Testis (tissue), 5 donors: ENCODE measurements at places on chromosomes 2 and 18.

GRCh38 chr2:75751360-75751759 lies 40.6 kb upstream of the GCFC2 start:
- H3K4me1 ChIP-seq, result no peaks in the 10 kb centered on the region
- H3K36me3 ChIP-seq, result no peaks in the 10 kb centered on the region
- no peak overlapping the region for H3K27ac ChIP-seq
- H3K27me3 ChIP-seq, result no peaks in the 10 kb centered on the region
- H3K4me3 ChIP-seq, result no peak overlapping the region

DNA sequence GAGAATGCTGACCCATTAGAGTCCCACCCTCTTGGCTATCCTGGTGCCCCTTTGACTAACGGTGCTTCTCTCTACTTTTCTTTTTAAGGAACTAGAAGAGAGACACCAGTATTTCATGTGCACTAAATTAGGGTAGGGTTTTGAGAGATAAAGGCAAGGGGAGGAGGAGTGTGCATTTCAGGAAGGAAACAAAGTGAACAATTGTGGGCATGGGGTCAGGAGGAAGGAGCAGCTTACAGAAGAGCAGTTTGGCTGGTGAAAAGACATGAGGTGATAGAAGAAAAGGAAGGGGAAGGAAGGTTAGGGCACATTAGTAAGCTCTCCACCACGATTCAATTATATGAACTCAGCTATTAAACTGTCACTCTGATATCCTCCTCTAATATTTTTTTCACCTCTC lies 105.8 kb upstream of the CTAGE1 start:
- no peak overlapping the region for H3K27ac ChIP-seq
- no peak overlapping the region for H3K4me3 ChIP-seq
- H3K36me3 ChIP-seq, result no peaks in the 10 kb centered on the region
- no peaks in the 10 kb centered on the region for H3K4me1 ChIP-seq
- no peaks in the 10 kb centered on the region for H3K27me3 ChIP-seq

DNA sequence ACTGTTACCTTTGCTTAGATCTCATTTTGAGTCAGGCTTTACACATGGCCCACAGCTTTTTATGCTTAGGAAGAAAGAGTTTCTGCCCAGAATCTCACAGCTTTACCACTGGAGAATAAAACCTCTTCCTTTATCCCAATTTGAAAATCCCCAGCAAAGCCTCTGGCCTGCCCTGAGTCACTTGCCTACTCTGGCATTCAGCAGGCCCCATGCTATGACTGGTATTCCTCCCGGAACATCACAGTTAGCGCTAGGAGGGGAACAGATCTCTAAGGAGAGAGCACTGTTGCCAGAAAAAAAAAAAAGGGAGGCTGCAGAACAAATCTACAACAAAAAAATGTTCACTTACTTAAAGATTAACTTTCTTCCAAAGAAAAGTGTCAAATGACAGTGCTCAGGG lies 152.9 kb upstream of the DNMT3A start:
- H3K27me3 ChIP-seq, result no peaks in the 10 kb centered on the region
- no peak for DNase-seq
- no peak overlapping the region for H3K27ac ChIP-seq
- no peak overlapping the region for H3K4me3 ChIP-seq
- H3K4me1 ChIP-seq, result no peaks in the 10 kb centered on the region

DNA sequence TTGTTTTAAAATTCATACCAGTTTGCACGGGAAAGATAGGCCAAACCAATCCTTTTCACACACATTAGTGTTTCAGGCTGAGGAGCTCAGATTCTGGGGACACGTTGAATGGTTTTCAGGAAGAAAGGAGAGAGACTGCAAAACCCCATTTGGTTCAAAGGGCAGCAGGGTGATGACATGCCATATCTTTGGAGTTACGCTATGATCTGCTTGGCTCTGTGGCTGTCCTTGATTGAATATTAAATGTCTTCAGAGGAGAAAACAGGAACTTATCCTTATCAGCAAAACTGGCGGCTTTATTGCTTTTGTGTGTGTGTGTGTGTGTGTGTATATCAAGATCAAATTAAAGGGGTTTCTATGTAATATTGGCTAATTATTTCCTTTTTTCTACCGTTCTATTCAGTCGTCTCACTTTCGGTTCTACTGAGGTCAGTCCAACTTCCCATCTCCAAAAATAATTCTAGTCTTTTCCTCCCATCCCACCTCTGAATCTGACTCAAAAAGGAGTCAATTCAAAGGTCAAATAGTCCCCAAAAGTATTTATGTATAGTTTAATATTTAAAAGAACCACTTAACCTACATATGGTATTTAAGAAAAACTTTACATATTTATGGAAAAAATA lies 292.9 kb upstream of the CCDC68 start:
- peak overlapping the region; percentile 53 for H3K27ac ChIP-seq
- DNase-seq, result no peak
- H3K4me1 ChIP-seq, result peaks cover 25% of the 10 kb centered on the region
- H3K4me3 ChIP-seq, result no peak overlapping the region
- H3K27me3 ChIP-seq, result no peaks in the 10 kb centered on the region
- H3K36me3 ChIP-seq, result no peaks in the 10 kb centered on the region

- H3K36me3 ChIP-seq, result no peaks in the 10 kb centered on the region
- no peaks in the 10 kb centered on the region for H3K4me1 ChIP-seq
- no peak for DNase-seq
- no peak overlapping the region for H3K4me3 ChIP-seq
Measured at GRCh38 chr18:26215247-26215970, 10.8 kb upstream of the TAF4B start.

- peak overlapping the region; percentile 84 for H3K4me3 ChIP-seq
- peak overlapping the region; percentile 72 for H3K27ac ChIP-seq
- no peaks in the 10 kb centered on the region for H3K27me3 ChIP-seq
- H3K36me3 ChIP-seq, result no peaks in the 10 kb centered on the region
Measured at GRCh38 chr2:160063271-160063670, 856 bp upstream of the PLA2R1 start.

GRCh38 chr18:70288851-70289328 lies at the start of gene SOCS6:
SOCS6 (plus strand) TSS chr18:70289045; CDS start chr18:70324669, 35,624 bp downstream.
- peak within 1 kb of the TSS; percentile 96 for H3K27ac ChIP-seq
- peak within 1 kb of the TSS; percentile 84 for H3K4me3 ChIP-seq
- no peaks in the 10 kb centered on the region for H3K27me3 ChIP-seq
- H3K4me1 ChIP-seq, result peaks cover 14% of the 10 kb centered on the region
- H3K36me3 ChIP-seq, result no peaks in the 10 kb centered on the region

- H3K36me3 ChIP-seq, result no peaks in the 10 kb centered on the region
- no peak overlapping the region for H3K27ac ChIP-seq
- no peak overlapping the region for H3K4me3 ChIP-seq
- H3K27me3 ChIP-seq, result no peaks in the 10 kb centered on the region
- no peak for DNase-seq
Measured at GRCh38 chr2:51031021-51031780, 731 bp downstream of the NRXN1 start.

DNA sequence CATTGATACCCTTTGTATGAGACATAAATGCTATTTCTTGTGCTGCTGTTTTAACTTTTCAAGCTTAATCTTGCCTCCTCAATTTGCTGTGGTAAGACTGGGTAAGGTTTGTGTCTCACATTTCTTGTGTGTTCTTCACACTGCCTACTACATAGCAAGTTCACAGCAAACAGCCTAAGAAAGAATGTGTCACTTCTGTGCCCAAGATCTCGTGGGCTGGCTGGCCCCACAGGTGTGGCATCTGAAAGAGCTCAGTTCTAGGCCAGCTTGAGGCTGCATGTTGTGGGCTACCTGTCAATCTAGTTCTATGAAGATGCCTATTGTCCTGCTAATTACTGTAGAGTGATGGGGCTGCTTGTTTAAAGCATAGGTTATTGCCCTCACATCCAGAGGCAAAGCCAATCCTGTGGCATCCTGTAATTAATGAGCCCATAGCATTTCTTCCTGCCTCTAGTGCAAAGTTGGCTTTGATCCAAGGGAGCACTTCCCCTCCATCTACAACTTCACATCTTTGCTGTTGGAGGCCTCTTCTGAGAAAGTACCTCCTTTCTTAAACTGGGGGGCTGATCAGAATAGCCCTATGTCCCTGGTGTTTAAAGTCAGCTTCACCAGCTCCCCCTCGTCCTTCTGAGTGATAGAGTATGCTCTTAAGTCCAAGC lies 40.9 kb upstream of the ASPRV1 start:
- no peak overlapping the region for H3K27ac ChIP-seq
- no peaks in the 10 kb centered on the region for H3K27me3 ChIP-seq
- no peaks in the 10 kb centered on the region for H3K36me3 ChIP-seq
- DNase-seq, result no peak
